Activated T-helper 2 cell treated with anti-CD3 and anti-CD28 coated beads, Interferon-gamma antibody, Interleukin-2, Interleukin-4, amounts not matched to agents 10 μg/mL and 5 μg/mL and 100 μg/mL, durations not matched to agents 14 hours and 24 hours and 36 hours (primary cell): ENCODE measurements at places on chromosomes 13 and 19. TPM values are rescaled to one million over a fixed set of nuclear protein-coding genes. Genes with fewer than 3 reads are reported as not detected.

Gene HNRNPA1L2
- 8.4 and 9.3 TPM in 2 replicates for total RNA-seq

Gene BEST2
- total RNA-seq = 0.11 TPM in 1 of 2 replicates, not detected in the other

Gene MPV17L2
- total RNA-seq = 14.5 and 14.8 TPM in 2 replicates

Gene PPM1N
- 2.5 and 3.1 TPM in 2 replicates for total RNA-seq

Gene CEACAM21
- total RNA-seq = 16.6 and 19.4 TPM in 2 replicates

Gene ZNF460
- 35.8 and 40.2 TPM in 2 replicates for total RNA-seq

Gene TLE6
- total RNA-seq = 1.4 and 1.5 TPM in 2 replicates

Gene UHRF1
- total RNA-seq = 137 and 138 TPM in 2 replicates

Gene SPRY2
- total RNA-seq = 0.14 and 0.16 TPM in 2 replicates

Gene ZSCAN5A
- total RNA-seq = 9.1 and 10.3 TPM in 2 replicates

DNA sequence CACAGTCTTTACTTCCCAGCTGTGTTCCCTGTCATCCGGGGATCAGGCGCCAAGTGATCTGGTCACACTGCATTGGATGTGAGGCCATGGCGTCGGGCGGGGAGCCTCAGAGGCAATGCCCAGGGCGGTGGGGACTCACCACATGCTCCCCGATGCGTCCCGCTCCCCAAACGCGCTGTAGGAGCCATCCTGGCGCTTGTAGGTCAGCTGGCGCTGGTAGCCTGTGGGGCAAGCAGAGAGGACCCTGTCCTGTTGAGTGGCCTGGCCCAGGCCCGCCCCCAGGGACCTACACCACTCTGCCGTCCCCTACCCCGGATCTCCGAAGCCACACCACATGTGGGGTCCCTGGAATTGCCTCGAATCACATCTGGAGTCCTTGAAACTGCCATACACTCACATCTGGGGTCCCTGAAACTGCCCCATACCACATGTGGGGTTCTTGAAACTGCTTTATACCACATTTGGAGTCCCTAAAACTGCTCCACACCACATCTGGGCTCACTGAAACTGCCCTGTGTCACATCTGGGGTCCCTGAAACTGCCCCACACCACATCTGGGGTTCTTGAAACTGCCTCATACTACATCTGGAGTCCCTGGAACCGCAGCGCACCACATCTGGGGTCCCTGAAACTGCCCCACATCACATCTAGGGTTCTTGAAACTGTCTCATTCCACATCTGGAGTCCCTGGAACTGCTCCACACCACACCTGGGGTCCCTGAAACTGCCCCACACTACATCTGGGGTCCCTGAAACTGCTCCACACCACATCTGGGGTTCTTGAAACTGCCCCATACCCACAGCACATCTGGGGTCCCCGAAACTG, 33.2 kb downstream of the F2RL3 start:
- DNase-seq = no peak
- H3K27ac ChIP-seq = no peak overlapping the region
- no peaks in the 10 kb centered on the region for H3K4me1 ChIP-seq

GRCh38 chr13:48315969-48316650, 12.6 kb downstream of the RB1 start:
- H3K4me1 ChIP-seq = peaks cover 11% of the 10 kb centered on the region

GRCh38 chr13:33352526-33352925, 67.0 kb upstream of the STARD13 start:
- H3K36me3 ChIP-seq = no peaks in the 10 kb centered on the region
- H3K27ac ChIP-seq = no peak overlapping the region
- no peak for DNase-seq
- H3K4me3 ChIP-seq = no peak overlapping the region

DNA sequence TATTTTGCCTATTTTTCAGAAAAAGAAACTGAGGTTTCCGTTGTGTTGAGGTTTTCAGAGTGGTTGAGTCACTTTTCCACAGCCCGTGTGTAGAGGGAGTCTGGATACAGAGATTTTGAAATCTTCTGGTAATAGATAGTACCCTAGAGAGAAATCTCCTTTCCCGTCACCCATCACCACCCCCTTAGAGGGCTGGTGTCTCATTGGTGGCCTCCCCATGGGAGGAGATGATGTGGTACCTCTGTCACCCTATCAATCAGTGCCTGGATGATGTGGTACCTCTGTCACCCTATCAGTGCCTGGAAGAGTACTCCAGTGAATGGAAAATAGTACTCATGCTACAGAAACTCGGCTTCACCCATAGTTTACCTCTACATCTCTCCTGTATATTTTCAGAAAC, 42.2 kb upstream of the SERP2 start:
- no peaks in the 10 kb centered on the region for H3K27me3 ChIP-seq
- no peak overlapping the region for H3K4me3 ChIP-seq
- no peaks in the 10 kb centered on the region for H3K36me3 ChIP-seq
- H3K27ac ChIP-seq = no peak overlapping the region

DNA sequence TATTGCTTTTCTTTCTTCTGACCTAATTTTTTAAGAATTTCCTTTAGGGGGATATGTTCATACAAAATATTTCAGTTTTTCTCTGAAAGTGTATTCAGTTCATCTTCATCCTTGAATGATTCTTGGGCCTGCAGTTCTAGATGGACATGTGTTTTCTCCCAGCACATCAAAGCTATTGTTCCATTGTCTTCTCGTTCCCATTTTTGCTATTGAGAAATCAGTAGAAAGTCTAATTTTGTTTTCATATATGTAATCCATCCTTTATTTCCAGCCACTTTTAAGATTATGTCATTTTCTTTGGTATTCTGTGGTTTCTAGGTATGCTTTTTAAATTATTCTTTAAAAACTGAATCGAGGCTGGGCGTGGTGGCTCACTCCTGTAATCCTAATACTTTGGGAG, 15.8 kb upstream of the GRAMD1A start:
- peaks cover 4% of the 10 kb centered on the region for H3K36me3 ChIP-seq
- peaks cover 4% of the 10 kb centered on the region for H3K27me3 ChIP-seq
- no peak for DNase-seq
- H3K4me1 ChIP-seq = peaks cover 31% of the 10 kb centered on the region
- H3K27ac ChIP-seq = no peak overlapping the region
- H3K4me3 ChIP-seq = no peak overlapping the region

DNA sequence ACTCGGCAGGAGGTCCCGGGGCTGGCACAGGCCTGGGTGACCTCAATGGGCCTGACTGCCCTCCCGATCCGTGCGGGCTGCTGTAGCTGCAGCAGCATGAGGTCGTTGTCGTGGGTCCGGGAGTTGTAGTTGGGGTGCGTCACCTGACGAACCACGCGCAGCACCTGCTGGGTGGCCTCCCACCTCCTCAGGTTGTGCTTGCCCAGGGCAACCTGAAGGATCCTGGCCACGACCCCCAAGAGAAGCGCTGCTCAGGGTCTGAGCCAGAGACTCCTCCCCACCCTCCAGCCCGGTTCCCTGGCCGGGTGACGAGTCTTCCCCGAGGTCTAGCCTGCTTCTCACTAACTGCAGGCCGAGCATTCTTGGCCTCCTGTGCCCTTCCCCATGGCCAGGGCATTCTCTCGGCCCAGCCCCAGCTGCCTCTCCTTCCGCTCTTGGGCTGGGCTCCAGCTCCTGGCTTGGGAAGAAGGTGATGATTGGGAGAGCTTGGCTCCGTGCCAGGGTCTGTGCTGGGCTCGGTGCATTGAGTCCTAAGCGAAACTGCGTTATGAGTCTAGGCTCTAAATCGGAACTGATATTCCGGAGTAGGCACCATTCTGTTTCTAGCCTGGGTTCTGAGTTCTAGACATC, 3.1 kb downstream of the KLK14 start:
- H3K4me3 ChIP-seq = no peak overlapping the region
- DNase-seq = no peak
- no peaks in the 10 kb centered on the region for H3K4me1 ChIP-seq
- peaks cover 5% of the 10 kb centered on the region for H3K27me3 ChIP-seq
- no peaks in the 10 kb centered on the region for H3K36me3 ChIP-seq

DNA sequence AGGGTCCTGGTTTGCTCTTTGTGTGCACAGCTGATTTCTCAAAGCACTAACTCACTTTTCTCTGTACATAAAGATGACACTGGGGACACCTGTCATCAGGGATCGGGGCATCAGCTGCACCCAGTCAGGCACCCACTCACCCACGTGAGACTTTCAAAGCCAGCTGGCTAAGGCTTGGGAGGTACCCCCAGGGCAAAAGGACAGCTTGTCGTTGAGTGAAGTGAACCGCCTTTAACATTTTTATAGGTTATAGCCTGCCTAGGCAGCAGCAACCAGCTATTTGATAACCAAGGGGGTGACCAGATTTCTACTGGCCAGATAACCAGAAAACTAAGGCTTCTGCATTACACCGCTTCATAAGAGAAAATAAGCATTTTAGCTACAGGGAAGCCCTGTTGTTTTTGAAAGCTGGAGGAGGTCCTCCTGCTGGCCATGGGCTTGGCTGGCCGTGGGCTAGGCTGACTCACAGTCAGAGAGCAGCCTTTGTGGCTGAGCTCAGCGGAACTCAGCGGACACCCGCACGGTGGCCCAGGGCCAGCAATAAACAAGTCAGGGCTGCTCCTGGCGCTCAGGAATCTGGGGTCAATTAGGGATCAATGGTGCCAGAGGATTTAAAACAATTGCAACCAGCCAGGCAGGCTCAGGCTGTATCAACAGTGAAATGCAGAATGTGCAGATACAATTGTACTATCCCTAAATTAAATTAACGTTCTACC, 57.1 kb downstream of the ALOX5AP start:
- H3K36me3 ChIP-seq = no peaks in the 10 kb centered on the region
- no peak overlapping the region for H3K27ac ChIP-seq
- H3K4me1 ChIP-seq = peaks cover 39% of the 10 kb centered on the region
- H3K27me3 ChIP-seq = no peaks in the 10 kb centered on the region
- no peak for DNase-seq

GRCh38 chr19:27966390-27966816, 1246.5 kb downstream of the UQCRFS1 start:
- DNase-seq = no peak
- no peaks in the 10 kb centered on the region for H3K27me3 ChIP-seq
- no peaks in the 10 kb centered on the region for H3K4me1 ChIP-seq
- no peak overlapping the region for H3K4me3 ChIP-seq

GRCh38 chr19:55095260-55096060, 19.8 kb downstream of the EPS8L1 start:
- H3K27ac ChIP-seq = no peak overlapping the region
- no peaks in the 10 kb centered on the region for H3K27me3 ChIP-seq
- H3K4me3 ChIP-seq = no peak overlapping the region
- no peaks in the 10 kb centered on the region for H3K4me1 ChIP-seq
- peaks cover 16% of the 10 kb centered on the region for H3K36me3 ChIP-seq
- no peak for DNase-seq

GRCh38 chr19:13297023-13297422, 146.8 kb downstream of the IER2 start:
- no peak for DNase-seq
- H3K4me1 ChIP-seq = no peaks in the 10 kb centered on the region
- H3K27me3 ChIP-seq = peaks cover 17% of the 10 kb centered on the region
- H3K4me3 ChIP-seq = no peak overlapping the region
- H3K27ac ChIP-seq = no peak overlapping the region
- no peaks in the 10 kb centered on the region for H3K36me3 ChIP-seq

- H3K36me3 ChIP-seq = peaks cover 8% of the 10 kb centered on the region
- H3K27ac ChIP-seq = no peak overlapping the region
- DNase-seq = no peak
- no peak overlapping the region for H3K4me3 ChIP-seq
- peaks cover 10% of the 10 kb centered on the region for H3K4me1 ChIP-seq
- no peaks in the 10 kb centered on the region for H3K27me3 ChIP-seq
Observed at GRCh38 chr13:30313311-30313710, 6.0 kb upstream of the KATNAL1 start.

DNA sequence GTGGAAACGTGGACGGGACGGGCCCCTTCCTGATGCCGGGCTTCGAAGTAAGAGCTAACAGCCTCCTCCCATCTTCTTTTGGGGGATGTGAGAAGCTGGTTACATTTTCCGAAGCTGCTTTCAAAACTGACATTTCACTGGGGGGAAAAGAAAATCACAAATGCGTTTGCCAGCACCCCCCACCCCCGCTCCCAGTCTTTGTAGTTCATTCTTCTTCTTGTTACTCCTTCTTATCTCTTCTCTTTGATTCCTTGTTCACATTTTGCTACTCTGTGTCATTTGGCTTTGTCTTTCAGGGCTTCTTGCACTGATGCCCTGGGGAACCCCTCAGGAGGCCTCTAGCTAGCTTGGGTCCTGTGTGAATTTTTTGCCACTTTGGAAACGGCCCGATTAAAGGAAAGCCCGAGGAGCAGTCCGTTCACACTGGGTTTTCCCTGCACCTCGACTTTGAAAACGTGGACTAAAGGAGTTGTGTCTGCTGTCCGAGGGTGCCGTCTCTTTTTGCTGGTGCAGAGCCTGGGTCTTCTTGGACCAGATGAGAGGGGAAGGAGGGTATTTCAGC, 1.3 kb downstream of the CARM1 start:
- H3K27ac ChIP-seq = peak overlapping the region; percentile 89
- no peaks in the 10 kb centered on the region for H3K27me3 ChIP-seq
- H3K4me3 ChIP-seq = peak overlapping the region; percentile 89
- no peak for DNase-seq

GRCh38 chr19:30371960-30372824, at the start of gene ZNF536:
TSS of gene ZNF536 (plus strand) at chr19:30372384. CDS start at chr19:30443563, 71,179 bp downstream.
- no peak within 1 kb of the TSS for H3K27ac ChIP-seq
- H3K4me3 ChIP-seq = no peak within 1 kb of the TSS
- no peak for DNase-seq
- H3K36me3 ChIP-seq = no peaks in the 10 kb centered on the region
- no peaks in the 10 kb centered on the region for H3K4me1 ChIP-seq

GRCh38 chr19:51123802-51124201, 904 bp upstream of the SIGLEC9 start:
- H3K36me3 ChIP-seq = no peaks in the 10 kb centered on the region
- no peak overlapping the region for H3K4me3 ChIP-seq
- H3K27me3 ChIP-seq = peaks cover 4% of the 10 kb centered on the region
- H3K4me1 ChIP-seq = peaks cover 42% of the 10 kb centered on the region
- no peak for DNase-seq

DNA sequence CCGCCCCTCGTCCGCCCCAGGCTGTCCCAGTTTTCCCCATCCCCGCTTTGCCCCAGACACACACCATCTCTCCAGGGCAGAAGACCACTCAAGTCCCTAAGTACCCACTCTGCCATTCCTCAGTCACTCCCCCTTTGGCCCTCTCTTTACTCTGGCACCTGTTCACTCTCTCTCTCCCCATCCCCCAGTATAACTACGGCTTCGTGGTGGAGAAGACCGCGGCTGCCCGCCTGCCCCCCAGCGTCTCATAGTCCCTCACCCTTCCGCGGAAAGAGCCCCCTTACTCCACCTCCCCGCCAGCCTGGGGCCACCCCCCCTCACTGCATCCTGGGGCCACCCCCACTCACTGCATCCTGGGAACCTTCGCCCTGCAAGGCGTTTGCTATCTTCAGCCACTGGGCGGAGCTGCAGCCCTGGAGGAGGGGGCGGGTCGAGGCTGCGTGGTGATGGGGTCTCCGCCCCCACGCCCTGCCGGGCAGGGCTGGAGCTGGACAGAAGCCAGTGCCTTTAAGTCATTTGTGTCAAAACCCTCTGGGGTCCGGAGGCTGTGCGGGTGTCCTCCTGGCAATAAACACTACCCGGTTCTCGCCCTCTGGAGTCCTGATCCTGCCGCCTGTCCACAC, 5.0 kb downstream of the MVB12A start:
- H3K27ac ChIP-seq = no peak overlapping the region
- peaks cover 6% of the 10 kb centered on the region for H3K4me1 ChIP-seq
- DNase-seq = peak; percentile 21
- peaks cover 15% of the 10 kb centered on the region for H3K36me3 ChIP-seq
- no peak overlapping the region for H3K4me3 ChIP-seq

- no peaks in the 10 kb centered on the region for H3K36me3 ChIP-seq
- no peak overlapping the region for H3K4me3 ChIP-seq
- H3K27me3 ChIP-seq = no peaks in the 10 kb centered on the region
- DNase-seq = no peak
Observed at GRCh38 chr19:34847393-34847792, 74.4 kb upstream of the ZNF599 start.
